ENCODE measurements at places on chromosomes 16 and 17.
A peak's percentile ranks its signal among the peaks of the same experiment; 100 is the strongest.

DNA sequence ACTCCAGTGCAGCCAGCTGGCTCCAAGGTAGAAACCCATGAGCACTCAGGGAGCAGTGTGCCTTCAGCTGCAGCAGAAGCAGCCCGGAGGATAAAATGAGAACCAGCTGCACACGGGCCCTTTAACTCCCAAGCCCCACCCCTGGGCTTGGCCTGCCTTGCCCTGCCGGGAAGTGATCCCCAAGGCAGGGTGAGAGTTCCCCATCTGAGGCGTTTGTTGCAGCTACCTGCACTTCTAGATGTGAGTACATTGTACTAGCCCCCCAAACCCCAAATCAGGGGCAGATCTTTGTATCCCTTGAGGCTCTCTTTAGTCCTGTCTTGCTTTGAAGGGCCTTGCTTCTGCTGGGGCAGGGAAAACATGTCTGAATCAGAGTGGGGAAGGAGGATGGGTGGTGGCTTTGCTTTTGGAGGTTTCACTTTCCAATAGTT lies at the start of gene MVP:
MVP (plus strand) TSS at position 192 of the 431 bp plus-strand sequence. CDS start 10,088 bp downstream, outside the sequence.
- no peak for DNase-seq

- DNase-seq, result no peak
Measured at GRCh38 chr17:40538019-40538935, 27.0 kb downstream of the CCR7 start.

DNA sequence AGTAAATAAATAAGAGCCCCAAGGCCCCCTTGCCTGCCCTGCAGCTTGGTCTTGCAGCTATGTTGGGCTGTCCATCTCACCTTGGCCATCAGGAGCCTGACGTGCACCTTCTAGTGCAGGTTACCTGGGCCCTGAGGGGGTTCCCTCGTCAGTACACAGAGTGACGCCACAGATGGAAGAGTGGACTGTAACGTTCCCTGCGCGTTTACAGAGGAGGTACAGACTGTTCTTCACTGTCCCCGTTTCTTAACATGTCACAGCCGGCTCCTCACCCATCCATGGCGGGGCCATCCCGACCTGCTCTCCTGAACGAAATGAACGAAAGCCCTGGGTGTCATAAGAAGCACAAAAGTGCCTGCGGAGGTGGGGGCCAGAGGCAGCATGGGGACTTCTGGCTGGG lies 15.9 kb upstream of the FASN start:
- no peak for DNase-seq

- no peak for DNase-seq
Measured at GRCh38 chr17:49978501-49978900, 9.5 kb downstream of the DLX4 start.

GRCh38 chr16:10485698-10486382 lies 94.6 kb downstream of the EMP2 start:
- no peak for DNase-seq

- DNase-seq, result no peak
Measured at GRCh38 chr17:78344666-78345065, 15.2 kb downstream of the SOCS3 start.

DNA sequence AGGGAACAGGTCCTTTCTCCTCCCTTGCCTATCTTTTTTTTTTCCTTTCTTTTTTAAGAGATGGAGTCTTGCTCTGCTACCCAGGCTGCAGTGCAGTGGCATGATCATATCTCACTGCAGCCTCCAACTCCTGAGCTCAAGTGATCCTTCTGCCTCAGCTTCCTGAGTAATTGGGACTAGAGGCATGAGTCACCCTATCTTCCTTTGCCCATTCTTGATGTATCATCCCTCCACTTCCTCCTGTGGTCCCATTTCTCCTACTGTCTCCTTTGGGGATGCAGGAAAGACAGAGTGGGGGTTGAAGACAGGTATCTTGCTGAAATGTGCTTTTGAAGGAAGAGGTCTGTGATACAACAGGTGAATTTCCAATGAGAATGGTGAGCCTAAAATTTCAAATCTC lies 5.5 kb downstream of the MYO19 start:
- no peak for DNase-seq

DNA sequence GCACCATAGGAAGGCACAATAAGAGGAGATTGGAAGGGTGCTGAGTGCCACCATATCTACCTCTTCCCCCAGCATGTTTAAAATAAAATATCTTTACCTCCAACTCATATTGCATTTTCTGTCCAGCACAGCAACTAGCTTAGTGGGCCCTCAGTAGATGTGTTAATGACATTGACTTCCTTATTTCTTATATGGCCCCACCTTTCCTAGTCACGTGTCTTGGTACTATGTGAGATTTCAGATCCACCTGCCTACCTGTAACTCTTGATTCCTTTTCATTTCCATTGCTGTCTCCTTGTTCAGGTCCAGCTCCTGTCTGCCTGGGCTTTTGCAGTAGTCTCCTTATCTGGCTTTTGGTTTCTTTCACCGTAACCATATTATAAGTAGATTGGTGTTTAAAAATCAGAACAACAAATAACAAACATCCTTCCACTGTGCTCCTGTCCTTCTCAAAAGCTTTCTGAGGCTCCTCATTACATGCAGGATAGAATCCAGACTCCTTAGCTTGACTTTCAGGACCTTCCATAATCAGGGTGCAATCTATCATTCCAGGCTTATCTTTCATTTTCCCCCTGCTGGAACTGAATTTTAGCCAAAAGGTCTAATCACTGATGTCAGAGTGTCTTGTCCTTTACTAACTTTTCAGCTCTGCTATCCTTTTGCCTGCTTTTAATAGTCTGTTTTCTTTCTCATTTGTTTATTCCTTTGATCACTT lies 71.3 kb downstream of the FTO start:
- DNase-seq, result no peak

DNA sequence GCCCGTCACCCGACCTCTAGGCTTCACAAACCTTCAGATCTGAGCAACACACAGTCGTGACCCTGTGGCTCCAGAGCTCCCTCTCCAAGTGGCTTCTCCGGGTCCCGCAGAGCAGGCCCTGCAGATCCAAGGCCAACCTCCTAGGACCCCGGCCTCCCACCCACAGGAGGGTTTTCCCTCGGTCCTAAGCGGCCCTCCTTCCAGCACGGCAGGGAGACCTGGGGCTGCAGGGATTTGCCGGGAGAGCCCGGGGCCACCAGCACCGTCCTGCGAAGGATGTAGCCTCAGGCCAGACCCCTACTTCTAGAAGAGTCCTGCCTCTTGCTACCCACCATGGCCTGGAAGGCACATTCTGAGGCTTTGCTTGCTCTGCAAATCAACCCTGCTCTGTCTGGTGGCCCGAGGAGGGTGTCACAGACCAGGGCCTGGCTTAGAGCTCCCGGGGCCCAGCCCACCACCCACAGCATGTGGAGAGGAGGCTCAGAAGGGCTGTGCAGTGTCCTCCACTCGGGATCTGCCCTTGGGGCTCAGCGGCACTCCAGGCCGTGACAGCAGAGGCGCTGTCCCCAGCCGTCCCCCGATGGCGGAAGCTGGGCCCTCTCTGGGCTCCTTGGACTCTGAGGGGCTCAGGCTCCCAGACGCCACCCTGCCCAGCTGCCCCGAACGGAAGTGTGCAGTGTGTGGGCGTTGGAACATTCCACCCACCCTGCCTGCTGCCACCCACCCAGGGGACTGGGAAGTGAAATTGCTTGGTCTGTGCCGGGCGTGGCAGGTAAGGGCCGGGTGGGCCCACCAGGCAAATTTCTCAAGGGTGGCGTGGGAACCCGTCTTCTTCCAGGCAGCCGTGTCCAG lies 28.8 kb upstream of the ACSF3 start:
- no peak for DNase-seq

DNA sequence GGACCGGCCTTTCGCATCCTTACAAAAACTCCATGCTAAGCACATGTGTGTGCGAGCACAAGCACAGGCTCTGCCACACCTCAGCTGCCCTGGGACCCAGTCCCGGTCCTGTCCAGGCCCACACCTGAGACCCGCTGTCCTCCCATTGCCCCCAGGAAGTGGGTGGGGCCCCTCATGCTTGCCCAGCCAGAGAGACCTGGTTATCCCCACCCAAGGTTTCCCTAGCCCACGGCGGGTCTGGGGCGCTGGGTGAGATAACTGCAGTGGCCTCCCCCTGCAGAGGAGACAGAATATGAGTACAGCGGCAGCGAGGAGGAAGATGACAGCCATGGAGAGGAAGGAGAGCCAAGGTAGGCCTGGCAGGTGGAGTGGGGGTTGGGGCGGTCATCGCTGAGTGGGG lies 12.5 kb upstream of the C17orf107 start:
- DNase-seq, result no peak

- DNase-seq, result no peak
Measured at GRCh38 chr17:73304971-73305812, 6.6 kb downstream of the CDC42EP4 start.

DNA sequence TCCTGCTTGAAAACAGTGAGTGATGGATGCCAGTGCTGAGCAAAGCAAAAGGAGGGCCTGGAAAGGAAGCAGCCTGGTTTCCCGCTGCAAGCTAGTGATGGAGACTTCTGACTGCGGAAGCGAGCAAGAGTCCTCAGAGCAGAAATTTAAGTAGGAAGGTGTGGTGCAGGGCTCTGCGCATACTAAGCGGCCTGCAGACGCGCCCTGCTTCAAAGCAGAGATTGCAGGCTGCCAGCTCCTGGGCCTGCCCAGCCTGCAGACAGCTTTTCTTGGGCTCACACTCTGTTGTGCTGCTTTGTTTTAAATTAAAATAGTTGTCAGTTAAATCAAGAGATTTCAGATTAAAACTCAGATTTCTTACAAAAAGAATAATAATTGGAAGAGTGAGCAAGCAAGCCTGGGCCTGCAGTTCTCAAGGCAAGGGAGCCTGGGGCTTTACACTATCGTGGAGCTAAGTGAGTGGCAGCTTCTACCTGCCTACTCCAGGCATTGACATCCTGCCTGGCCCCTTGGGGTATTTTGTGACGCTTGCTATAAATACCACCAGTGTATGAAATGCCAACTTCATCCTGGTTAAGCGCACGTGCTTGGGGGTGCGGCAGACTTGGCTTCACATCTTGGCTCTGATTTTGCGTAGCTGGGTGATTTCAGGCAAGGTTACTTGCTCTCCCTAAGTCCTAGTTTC lies 237.3 kb downstream of the XYLT1 start:
- no peak for DNase-seq

GRCh38 chr17:62965686-62966425 lies at the start of gene TANC2:
Gene TANC2 (plus strand): TSS chr17:62966235. CDS start chr17:63009560, 43,325 bp downstream.
- DNase-seq, result peak; percentile 55
